ENCODE measurements at places on chromosomes 3 and 15.

GRCh38 chr3:136733317-136733833 is 18.8 kb downstream of the STAG1 start:
- DNase-seq, result peak; percentile 20

DNA sequence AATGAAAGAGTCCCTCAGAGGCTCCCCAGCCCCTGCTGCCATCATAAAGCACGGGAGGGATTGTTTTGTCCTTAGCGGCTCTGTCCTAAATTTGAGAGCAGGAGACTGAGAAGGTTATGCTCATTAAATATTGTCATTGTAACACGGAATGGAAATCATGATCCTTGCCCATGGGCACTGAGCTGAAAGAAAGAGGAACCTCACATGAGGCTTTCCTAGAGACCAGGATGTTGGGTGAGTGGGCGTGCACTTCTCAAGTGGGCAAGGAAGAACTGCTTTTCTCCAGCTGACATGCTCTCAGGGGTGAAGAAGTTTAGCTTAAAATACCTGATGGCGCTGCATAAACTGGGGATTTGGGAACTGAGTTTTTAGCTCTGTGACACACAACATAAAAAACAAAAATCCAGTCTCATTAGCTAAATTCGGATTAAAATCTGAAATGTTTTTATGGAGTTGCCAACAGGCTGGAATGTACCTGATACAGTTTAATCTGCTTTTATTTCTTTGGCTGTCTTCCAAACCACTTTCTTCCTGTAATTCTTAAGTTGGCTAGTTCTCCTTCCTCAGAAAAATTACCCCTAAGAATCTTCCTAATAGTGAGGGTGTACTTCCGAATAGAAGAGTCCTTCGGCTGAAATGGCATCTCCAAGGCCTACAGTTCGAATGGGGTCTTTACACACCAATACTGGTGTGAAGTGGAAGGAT is 31.7 kb downstream of the ADPGK start:
- DNase-seq, result no peak

- DNase-seq, result no peak
Measured at GRCh38 chr3:22129101-22129500, 378.1 kb upstream of the ZNF385D start.

- DNase-seq, result no peak
Measured at GRCh38 chr3:169578381-169579024, 85.0 kb downstream of the MECOM start.
